ENCODE measurements at places on chromosomes 16 and 17. TPM values are rescaled to one million over a fixed set of nuclear protein-coding genes. Genes with fewer than 3 reads are reported as not detected.

KRT16 gene
- not detected for polyA plus RNA-seq

AXIN2 gene
- polyA plus RNA-seq, result 60.1 TPM

CNGB1 gene
- 0.14 TPM for polyA plus RNA-seq

TBC1D3K gene
- polyA plus RNA-seq, result not detected

GRIN2A gene
- polyA plus RNA-seq, result 0.40 TPM

PRSS22 gene
- 13.4 TPM for polyA plus RNA-seq

CCL4L2 gene
- polyA plus RNA-seq, result 7.6 TPM

TNFRSF13B gene
- polyA plus RNA-seq, result not detected

GLP2R gene
- 0.93 TPM for polyA plus RNA-seq

ABCA8 gene
- polyA plus RNA-seq, result 74.8 TPM

ARL16 gene
- polyA plus RNA-seq, result 48.1 TPM

PRM2 gene
- not detected for polyA plus RNA-seq

PLA2G10 gene
- polyA plus RNA-seq, result 0.70 TPM

RASL10B gene
- 3.0 TPM for polyA plus RNA-seq

WNT9B gene
- polyA plus RNA-seq, result 0.31 TPM

TNS4 gene
- 0.18 TPM for polyA plus RNA-seq

MYH10 gene
- polyA plus RNA-seq, result 155 TPM

STX1B gene
- polyA plus RNA-seq, result 0.56 TPM

MGAT5B gene
- 1.4 TPM for polyA plus RNA-seq

SLC5A10 gene
- 1.0 TPM for polyA plus RNA-seq

NPIPA7 gene
- 23.5 TPM for polyA plus RNA-seq

ABCC11 gene
- polyA plus RNA-seq, result 0.11 TPM

DNAAF1 gene
- 14.2 TPM for polyA plus RNA-seq

ITGAX gene
- polyA plus RNA-seq, result 2.0 TPM

GGNBP2 gene
- 92.0 TPM for polyA plus RNA-seq

TM4SF5 gene
- not detected for polyA plus RNA-seq

ADGRG3 gene
- polyA plus RNA-seq, result 1.9 TPM

ATP2A3 gene
- polyA plus RNA-seq, result 9.8 TPM

TMEM107 gene
- 21.0 TPM for polyA plus RNA-seq

UBTF gene
- polyA plus RNA-seq, result 119 TPM

SLC26A11 gene
- polyA plus RNA-seq, result 22.8 TPM

DYNLRB2 gene
- polyA plus RNA-seq, result 4.0 TPM

KIF19 gene
- polyA plus RNA-seq, result 2.6 TPM

PSMD11 gene
- 86.5 TPM for polyA plus RNA-seq
